ENCODE measurements at places on chromosomes 6 and 20. TPM values are rescaled to one million over a fixed set of nuclear protein-coding genes. Genes with fewer than 3 reads are reported as not detected.

DNA sequence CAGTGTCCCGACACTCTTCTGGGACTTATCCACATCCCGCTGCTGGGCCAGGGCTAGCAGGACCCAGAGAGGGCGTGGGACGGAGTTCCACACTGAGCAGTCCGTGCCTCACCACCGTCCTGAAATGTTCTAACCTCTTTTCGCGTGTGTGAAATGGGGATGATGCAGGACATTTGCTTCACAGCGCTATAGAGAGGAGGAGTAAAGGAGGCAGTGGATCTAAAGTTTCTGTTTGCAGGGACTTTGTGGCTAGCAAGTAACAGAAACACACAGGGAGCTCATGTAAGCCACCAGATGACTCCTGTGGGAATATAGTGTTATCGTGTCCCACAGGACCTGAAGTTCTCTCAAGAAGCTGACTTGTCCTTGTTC is 634 bp downstream of the ITPA start:
- peaks cover 6% of the 10 kb centered on the region for H3K4me1 ChIP-seq
- peak overlapping the region; percentile 76 for H3K27ac ChIP-seq
- no peak for DNase-seq

DOK5 gene
- total RNA-seq, result 3.1 TPM

DNA sequence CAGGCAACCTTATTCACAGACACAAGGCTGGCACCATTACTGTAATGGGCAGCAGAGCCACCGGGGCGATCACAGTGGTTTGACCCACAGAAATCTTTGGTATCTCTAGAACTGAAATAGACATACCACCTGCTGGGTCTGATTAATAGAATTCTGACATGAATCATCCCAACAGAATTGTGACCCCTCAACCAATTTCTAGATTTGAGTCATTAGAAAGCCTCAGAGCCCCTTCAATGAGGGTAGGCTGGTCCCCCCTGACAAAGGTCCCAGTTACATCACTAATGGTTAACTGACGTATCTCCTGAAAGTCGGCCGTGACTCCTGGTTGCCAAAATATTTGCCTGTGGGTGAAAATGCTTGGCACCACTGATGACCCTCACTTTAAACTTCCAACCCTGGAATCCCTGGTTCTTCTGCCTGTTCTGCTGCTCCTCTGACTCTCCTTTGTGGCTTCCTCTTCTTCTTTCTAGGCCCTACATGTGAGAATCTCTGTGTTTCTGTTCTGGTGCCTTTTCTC is 124.9 kb upstream of the ARID1B start:
- DNase-seq, result no peak
- H3K4me3 ChIP-seq, result no peak overlapping the region
- H3K36me3 ChIP-seq, result no peaks in the 10 kb centered on the region
- H3K27ac ChIP-seq, result no peak overlapping the region
- H3K4me1 ChIP-seq, result peaks cover 19% of the 10 kb centered on the region

- H3K4me3 ChIP-seq, result no peak overlapping the region
- no peaks in the 10 kb centered on the region for H3K36me3 ChIP-seq
- no peaks in the 10 kb centered on the region for H3K27me3 ChIP-seq
- no peak for DNase-seq
- no peaks in the 10 kb centered on the region for H3K4me1 ChIP-seq
Observed at GRCh38 chr20:36275011-36275410, 31.1 kb upstream of the DLGAP4 start.

PRDM13 gene
- total RNA-seq, result not detected

SRSF3 gene
- total RNA-seq, result 262 TPM

GRCh38 chr6:5783584-5784089 is 223.1 kb downstream of the NRN1 start:
- H3K27me3 ChIP-seq, result no peaks in the 10 kb centered on the region
- H3K4me1 ChIP-seq, result peaks cover 3% of the 10 kb centered on the region
- H3K27ac ChIP-seq, result no peak overlapping the region
- no peak for DNase-seq
- H3K4me3 ChIP-seq, result no peak overlapping the region

DNA sequence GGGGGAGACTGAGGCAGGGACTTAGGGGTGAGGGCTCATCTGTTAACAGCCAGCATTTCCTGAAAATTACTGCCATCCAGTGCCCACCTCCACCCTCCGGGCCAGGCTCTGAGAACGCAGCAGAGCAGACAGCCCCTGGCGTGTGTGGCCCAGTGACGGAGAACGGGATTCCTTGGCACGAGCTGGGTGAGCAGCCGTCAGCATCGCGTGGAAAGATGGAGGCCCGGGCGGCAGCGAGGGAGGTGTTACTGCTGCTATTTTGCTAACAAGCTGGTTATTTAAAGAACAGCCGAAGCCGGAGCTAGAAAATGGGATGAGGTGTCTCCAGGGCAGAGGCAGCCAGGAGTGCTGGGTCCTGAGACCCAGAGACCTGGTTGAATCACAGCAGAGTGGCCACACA is 62.7 kb downstream of the DLGAP4 start:
- no peaks in the 10 kb centered on the region for H3K27me3 ChIP-seq
- DNase-seq, result no peak
- H3K4me1 ChIP-seq, result no peaks in the 10 kb centered on the region
- H3K4me3 ChIP-seq, result no peak overlapping the region
- no peak overlapping the region for H3K27ac ChIP-seq
- no peaks in the 10 kb centered on the region for H3K36me3 ChIP-seq

DNA sequence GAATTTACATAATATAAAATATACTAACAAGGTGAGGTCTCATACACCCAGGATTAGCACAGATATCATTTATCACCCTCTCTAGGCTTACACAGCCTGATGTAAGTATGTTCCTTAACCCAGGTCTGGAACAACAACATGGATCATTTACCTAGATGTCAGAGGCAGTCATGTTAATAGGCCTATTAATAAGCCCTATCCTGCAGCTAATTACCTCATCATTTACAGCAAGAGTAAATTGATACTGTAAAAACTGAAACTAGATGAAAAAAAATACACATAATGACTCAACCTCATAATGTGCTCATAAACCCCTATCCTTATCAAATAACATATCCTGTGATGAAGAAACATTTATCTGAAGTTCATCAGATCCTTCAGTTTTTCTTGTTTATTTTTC is 334.3 kb upstream of the MANEA start:
- H3K27me3 ChIP-seq, result no peaks in the 10 kb centered on the region
- H3K27ac ChIP-seq, result no peak overlapping the region
- H3K36me3 ChIP-seq, result no peaks in the 10 kb centered on the region

DNA sequence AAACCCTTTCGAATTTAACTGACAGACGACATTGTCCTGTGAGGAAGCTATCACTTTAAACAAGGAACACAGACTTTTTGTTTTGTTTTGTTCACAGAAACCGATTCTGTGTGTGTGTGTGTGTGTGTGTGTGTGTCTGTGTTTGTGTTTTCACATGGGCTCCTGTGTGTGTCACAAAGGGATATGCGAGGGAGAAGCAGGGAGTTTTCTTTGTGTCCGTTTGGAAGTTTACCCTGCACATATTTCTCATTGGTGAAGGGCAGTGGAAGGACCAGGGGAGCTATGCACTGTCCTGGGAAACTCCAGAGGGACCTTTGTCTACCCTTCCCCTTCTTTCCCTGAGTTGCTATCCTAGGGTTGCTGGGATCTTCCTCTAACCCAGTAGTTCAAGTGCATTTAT is 17.7 kb downstream of the POM121L2 start:
- H3K4me1 ChIP-seq, result no peaks in the 10 kb centered on the region
- peak; percentile 21 for DNase-seq
- H3K4me3 ChIP-seq, result no peak overlapping the region
- H3K36me3 ChIP-seq, result no peaks in the 10 kb centered on the region
- H3K27me3 ChIP-seq, result peaks cover 91% of the 10 kb centered on the region
- H3K27ac ChIP-seq, result no peak overlapping the region

ENPP5 gene
- total RNA-seq, result 10.3 TPM

WFDC2 gene
- 499 TPM for total RNA-seq

COL21A1 gene
- total RNA-seq, result 7.3 TPM

DNA sequence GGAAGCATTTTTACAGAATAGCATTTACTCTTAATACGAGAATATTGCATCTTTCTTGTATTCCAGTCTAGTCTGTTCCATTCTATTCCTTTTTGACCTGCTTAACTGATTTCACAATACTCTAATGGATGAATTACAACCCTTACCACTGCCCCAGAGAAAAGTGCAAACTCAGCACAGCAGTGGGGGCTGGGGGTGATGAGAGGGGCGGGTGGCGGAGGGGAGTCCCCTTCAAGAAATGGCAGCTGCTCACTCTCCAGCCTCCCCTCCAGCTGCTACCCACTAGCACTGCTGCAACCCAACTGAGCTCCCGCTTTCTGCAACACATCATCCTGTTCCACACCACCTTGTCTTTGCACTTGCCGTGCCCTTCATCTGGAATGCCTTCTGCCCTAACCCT is 30.1 kb downstream of the PIM1 start:
- H3K4me1 ChIP-seq, result peaks cover 5% of the 10 kb centered on the region
- no peak overlapping the region for H3K27ac ChIP-seq
- no peaks in the 10 kb centered on the region for H3K36me3 ChIP-seq
- H3K27me3 ChIP-seq, result no peaks in the 10 kb centered on the region
- DNase-seq, result peak; percentile 75
- no peak overlapping the region for H3K4me3 ChIP-seq

GRCh38 chr6:4518506-4518905 is 257.7 kb upstream of the CDYL start:
- H3K36me3 ChIP-seq, result no peaks in the 10 kb centered on the region
- no peaks in the 10 kb centered on the region for H3K4me1 ChIP-seq
- H3K4me3 ChIP-seq, result no peak overlapping the region
- no peak overlapping the region for H3K27ac ChIP-seq
- no peaks in the 10 kb centered on the region for H3K27me3 ChIP-seq

DNA sequence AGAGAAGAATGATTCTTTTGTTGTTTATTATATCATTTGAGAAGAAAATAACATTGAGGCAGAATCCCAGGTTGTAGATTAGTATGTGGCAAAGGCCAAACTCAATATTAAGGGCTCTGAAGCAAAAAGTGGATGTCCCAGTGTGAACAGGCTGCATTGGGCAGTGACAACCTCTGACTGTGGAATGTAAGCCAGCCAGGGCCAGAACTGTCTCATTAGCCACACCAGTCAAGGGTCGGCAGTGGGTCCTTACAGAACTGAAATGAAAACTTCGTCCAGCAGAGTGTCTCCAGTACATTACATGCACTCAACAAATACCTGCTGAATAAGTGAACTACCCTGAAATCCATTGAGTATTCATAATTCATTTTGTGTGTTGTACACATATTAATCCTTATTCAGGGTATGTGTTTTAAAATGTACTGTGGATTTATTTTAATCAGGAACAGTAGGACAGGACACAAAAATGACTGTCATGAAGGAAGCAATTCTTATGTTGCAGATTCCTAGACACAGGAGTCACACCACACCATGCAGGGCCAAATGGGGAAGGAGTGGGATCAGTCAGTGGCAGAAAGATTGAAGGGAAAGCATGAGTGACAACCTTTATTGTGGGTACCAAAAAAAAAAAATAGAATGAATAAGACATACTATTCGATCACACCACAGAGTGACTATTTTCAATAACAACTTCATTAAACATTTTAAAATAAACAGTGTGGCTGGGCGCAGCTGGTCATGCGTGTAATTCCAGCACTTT is 64.9 kb upstream of the UTRN start:
- DNase-seq, result no peak
- no peaks in the 10 kb centered on the region for H3K36me3 ChIP-seq
- H3K27me3 ChIP-seq, result no peaks in the 10 kb centered on the region
- H3K4me1 ChIP-seq, result peaks cover 5% of the 10 kb centered on the region
- H3K27ac ChIP-seq, result no peak overlapping the region

GRCh38 chr20:43947316-43947710 is 32.7 kb downstream of the TOX2 start:
- no peak overlapping the region for H3K27ac ChIP-seq
- no peak for DNase-seq
- no peak overlapping the region for H3K4me3 ChIP-seq
- H3K4me1 ChIP-seq, result peaks cover 10% of the 10 kb centered on the region
- H3K36me3 ChIP-seq, result no peaks in the 10 kb centered on the region
- no peaks in the 10 kb centered on the region for H3K27me3 ChIP-seq

- H3K27me3 ChIP-seq, result no peaks in the 10 kb centered on the region
- DNase-seq, result no peak
- no peak overlapping the region for H3K27ac ChIP-seq
Observed at GRCh38 chr20:53097371-53097770, 125.2 kb downstream of the TSHZ2 start.

DNA sequence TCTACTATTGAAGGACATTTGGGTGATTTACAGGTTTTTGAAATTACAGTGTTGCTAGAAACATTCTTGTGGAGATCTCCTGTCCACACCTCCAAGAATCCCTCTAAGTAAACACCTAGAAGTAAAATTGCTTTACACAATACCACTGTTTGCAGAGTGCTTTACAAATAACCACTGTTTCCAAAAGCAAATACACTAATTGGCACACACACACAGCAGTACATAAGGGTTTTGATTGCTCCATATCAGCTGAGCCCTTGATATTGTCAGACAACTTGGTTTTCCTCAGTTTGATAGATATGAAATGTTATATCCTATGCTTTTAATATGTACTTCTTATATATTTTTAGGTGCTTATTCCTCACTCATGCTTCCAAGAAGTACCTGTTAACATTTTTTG is 6.3 kb downstream of the HMGN4 start:
- no peak for DNase-seq
- peaks cover 2% of the 10 kb centered on the region for H3K4me1 ChIP-seq
- H3K36me3 ChIP-seq, result peaks cover 10% of the 10 kb centered on the region

- DNase-seq, result no peak
- no peaks in the 10 kb centered on the region for H3K4me1 ChIP-seq
- no peak overlapping the region for H3K27ac ChIP-seq
- no peak overlapping the region for H3K4me3 ChIP-seq
- no peaks in the 10 kb centered on the region for H3K36me3 ChIP-seq
Observed at GRCh38 chr6:40526036-40526435, 61.1 kb downstream of the LRFN2 start.

- H3K27me3 ChIP-seq, result no peaks in the 10 kb centered on the region
- H3K27ac ChIP-seq, result no peak overlapping the region
- DNase-seq, result no peak
- no peaks in the 10 kb centered on the region for H3K36me3 ChIP-seq
Observed at GRCh38 chr6:13241364-13241763, 87.0 kb downstream of the TBC1D7 start.

FAM229B gene
- total RNA-seq, result 35.6 TPM

DNA sequence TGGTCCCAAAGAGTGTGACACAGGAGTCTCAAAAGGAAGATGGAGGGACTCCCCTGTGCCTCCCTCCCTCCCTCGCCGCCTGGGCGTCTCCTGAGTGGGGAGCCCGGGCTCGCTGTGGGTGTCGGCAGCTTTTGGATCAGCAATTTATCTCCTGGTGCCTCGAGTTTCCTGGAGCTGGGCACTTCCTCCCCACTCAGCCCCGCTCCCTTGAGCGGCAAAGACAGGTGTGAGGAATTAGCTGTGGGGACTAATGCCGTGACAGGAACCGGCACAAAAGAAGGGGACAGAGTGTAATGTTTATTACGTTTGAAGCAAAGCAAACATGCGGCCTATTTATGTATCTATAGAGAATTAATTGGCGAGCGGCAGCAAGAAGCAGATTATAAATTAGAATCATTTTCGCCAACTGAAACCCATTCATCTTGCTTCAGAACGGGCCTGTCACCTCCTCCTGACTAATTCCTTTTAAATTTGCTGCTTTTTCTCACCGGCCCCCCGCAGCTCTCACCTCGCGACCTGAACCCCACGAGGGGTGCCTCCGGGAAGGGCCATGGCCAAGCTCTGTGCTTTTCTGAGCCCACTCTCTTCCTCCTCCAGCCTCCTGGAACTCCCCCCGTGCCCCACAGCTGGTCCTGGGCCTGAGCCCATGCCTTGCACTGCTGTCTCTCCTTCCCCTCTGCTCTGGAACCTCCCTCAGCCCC is 8.8 kb upstream of the CDH22 start:
- no peak for DNase-seq
- H3K36me3 ChIP-seq, result no peaks in the 10 kb centered on the region
- no peak overlapping the region for H3K27ac ChIP-seq

All from lung (tissue), 17 donors.